ENCODE measurements at places on chromosomes 6 and 20.

- peak; percentile 59 for DNase-seq
These were observed 1.3 kb downstream of the C20orf203 start for GRCh38 chr20:32672394-32672981.

GRCh38 chr6:115891111-115891669, 169.5 kb downstream of the FRK start:
- no peak for DNase-seq

GRCh38 chr6:43668151-43669028, 19.2 kb downstream of the MRPS18A start:
- DNase-seq: peak; percentile 29

GRCh38 chr6:40000964-40001515, 66.8 kb upstream of the MOCS1 start:
- DNase-seq: no peak

- DNase-seq: no peak
These were observed 64.2 kb upstream of the CCN6 start for GRCh38 chr6:111989743-111990142.

Data from bone marrow (tissue), 2 donors.